SW 1271 (cell line): ENCODE measurements at places on chromosomes 13 and 19.

GRCh38 chr19:46475986-46476385 is 4.6 kb upstream of the PNMA8A start:
- no peak for DNase-seq

GRCh38 chr13:85080691-85081090 is 718.5 kb downstream of the SLITRK6 start:
- no peak for DNase-seq

DNA sequence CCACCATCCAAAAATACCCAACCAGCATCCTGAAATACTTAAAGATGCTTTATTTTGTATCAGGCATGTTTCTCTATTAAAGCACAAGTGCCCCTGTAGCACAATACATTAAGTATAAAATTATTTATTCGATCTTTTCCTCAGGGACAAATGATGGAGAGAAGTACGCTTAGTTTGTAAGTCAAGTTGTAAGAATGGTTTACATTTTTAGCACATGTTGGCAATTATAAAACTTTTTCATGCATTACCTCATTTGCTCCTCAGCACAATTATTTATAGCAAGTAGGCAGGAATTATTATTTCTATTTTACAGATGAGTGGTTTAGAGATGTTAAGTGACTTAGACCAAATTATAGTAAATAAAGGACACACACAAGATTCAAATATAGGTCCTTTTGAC is 232.6 kb upstream of the HTR2A start:
- DNase-seq, result no peak

DNA sequence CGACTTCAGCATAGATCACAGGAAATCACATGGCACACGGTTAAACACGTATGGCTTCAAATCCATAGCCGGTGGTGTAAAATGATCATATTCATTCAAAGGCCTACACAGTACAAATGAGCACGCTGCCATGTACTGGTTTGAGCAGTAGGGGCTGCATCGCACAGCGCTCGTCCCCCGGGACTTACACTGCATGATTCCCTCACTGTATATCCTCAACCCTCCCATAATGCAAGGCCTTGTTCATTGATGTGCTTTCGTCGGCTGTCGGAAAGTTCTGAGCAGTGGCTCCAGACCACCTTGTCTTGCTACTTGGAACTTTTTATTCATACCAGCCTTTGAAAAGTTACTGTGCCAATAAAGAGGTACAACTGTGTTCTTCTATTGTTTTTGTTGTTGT is 578.2 kb downstream of the MYO16 start:
- no peak for DNase-seq

- DNase-seq, result no peak
Observed at GRCh38 chr13:28718196-28718542, 601 bp downstream of the SLC46A3 start.

GRCh38 chr13:112819816-112820215 is 130.0 kb downstream of the ATP11A start:
- no peak for DNase-seq

GRCh38 chr13:97858161-97858560 is 95.3 kb upstream of the IPO5 start:
- DNase-seq, result no peak
